Activated CD4-positive, alpha-beta T cell treated with anti-CD3 and anti-CD28 coated beads, Interleukin-2, amount 10 ng/mL, durations not matched to agents 7 days and 5 days (primary cell): ENCODE measurements at places on chromosomes 5 and 9. TPM values are rescaled to one million over a fixed set of nuclear protein-coding genes. Genes with fewer than 3 reads are reported as not detected.

GRCh38 chr9:2469681-2470221 lies 151.8 kb upstream of the VLDLR start:
- DNase-seq, result peak; percentile 6

GRCh38 chr5:43309637-43310036 lies 3.6 kb downstream of the HMGCS1 start:
- no peak for DNase-seq

- no peak for DNase-seq
These were observed 374.9 kb downstream of the TLE4 start for GRCh38 chr9:79946712-79947111.

Gene EIF4E1B
- not detected for total RNA-seq

Gene KIAA1958
- 6.5 TPM for total RNA-seq

Gene SPINK6
- not detected for total RNA-seq

Gene CAPSL
- total RNA-seq, result not detected

Gene OLFM1
- total RNA-seq, result not detected
